Subcutaneous preadipocyte (primary cell): ENCODE measurements at places on chromosomes 1 and 21. TPM values are rescaled to one million over a fixed set of nuclear protein-coding genes. Genes with fewer than 3 reads are reported as not detected.

WDR47 gene
- total RNA-seq: 11.8 and 13.5 TPM in 2 replicates

KRTAP15-1 gene
- not detected in 2 replicates for total RNA-seq

ARMH1 gene
- total RNA-seq: 0.59 and 2.2 TPM in 2 replicates

UBIAD1 gene
- 12.9 and 14.5 TPM in 2 replicates for total RNA-seq

CRP gene
- total RNA-seq: not detected in 2 replicates

WDR26 gene
- total RNA-seq: 53.3 and 53.4 TPM in 2 replicates

MUTYH gene
- 14.3 and 17.0 TPM in 2 replicates for total RNA-seq

SPRR5 gene
- total RNA-seq: not detected in 2 replicates

S100A7 gene
- not detected in 2 replicates for total RNA-seq

NTNG1 gene
- 11.4 and 12.7 TPM in 2 replicates for total RNA-seq

MCOLN2 gene
- 0.37 and 0.39 TPM in 2 replicates for total RNA-seq

DDR2 gene
- 181 and 196 TPM in 2 replicates for total RNA-seq

F11R gene
- under 0.01 and 0.20 TPM in 2 replicates for total RNA-seq

OR2T2 gene
- total RNA-seq: not detected in 2 replicates

MROH9 gene
- total RNA-seq: 0.37 TPM in 1 of 2 replicates, not detected in the other

GJC2 gene
- total RNA-seq: 1.8 and 2.7 TPM in 2 replicates
